HCEC 1CT (cell line): ENCODE measurements at places on chromosomes 12 and 14.
A peak's percentile ranks its signal among the peaks of the same experiment; 100 is the strongest.

- no peak for DNase-seq
Measured at GRCh38 chr12:102376181-102376747, 104.1 kb downstream of the IGF1 start.

GRCh38 chr12:29599381-29599780 lies 101.9 kb upstream of the OVCH1 start:
- DNase-seq = no peak

- no peak for DNase-seq
Measured at GRCh38 chr14:64688031-64688430, 16.2 kb upstream of the PLEKHG3 start.

DNA sequence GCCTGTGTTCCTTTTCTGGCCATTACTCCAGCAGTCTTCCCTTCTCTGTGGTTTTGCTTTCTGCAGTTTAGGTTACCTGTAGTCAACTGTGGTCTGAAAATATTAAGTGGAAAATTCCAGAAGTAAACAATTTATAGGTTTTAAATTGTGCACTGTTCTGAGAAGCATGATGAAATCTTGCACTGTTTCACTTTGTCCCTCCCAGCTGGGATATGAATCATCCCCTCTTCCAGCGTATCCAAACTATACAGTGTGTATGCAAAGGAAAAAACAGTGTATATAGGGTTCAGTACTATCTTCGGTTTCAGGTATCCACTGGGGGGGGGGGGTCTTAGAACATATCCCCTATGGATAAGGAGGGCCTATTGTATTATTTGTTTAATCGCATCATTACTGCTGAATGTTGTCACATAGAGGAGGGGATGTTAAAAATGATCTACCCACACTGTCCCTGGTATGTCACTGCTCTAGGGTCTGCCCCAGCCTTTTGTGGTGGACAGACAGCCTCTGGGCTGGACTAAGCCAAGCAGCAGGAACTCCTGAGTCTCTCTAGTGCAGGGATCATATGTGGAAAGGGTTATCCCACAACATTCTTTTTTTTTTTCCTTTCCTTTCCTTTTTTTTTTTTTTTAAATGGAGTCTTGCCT lies 109.1 kb upstream of the MAX start:
- peak; percentile 73 for DNase-seq

- no peak for DNase-seq
Measured at GRCh38 chr14:63899953-63900352, 47.1 kb downstream of the SYNE2 start.

DNA sequence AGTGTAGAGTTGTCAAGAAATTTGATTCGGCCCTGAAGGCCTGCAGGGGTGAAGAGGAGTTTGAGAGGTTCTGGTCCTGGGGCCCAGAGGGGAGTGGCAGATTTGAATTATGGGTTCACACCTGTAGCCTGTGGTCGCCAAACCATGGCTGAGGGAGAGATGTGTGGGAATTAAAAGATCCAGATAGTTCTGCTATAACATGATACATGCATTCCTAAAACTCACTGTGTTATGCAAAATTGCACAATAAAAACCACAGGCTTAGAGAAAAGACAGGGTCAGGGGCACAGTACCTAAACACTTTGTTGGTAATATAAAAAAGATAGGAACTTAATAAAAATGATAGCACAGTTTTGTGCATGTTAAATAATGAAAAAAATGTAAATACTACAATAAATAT lies 106.2 kb downstream of the TMEM30B start:
- peak; percentile 81 for DNase-seq

- DNase-seq = no peak
Measured at GRCh38 chr12:111406474-111407376, 1.0 kb downstream of the SH2B3 start.

GRCh38 chr12:91344408-91344807 lies 161.8 kb upstream of the DCN start:
- DNase-seq = no peak

GRCh38 chr14:33851366-33851765 lies 99.5 kb downstream of the EGLN3 start:
- no peak for DNase-seq

- peak; percentile 99 for DNase-seq
Measured at GRCh38 chr14:54652188-54652587, 85.3 kb downstream of the SAMD4A start.

GRCh38 chr12:34625116-34625515 lies 602.8 kb downstream of the ALG10 start:
- DNase-seq = peak; percentile 1

- peak; percentile 26 for DNase-seq
Measured at GRCh38 chr12:48454667-48455066, 17.7 kb upstream of the ANP32D start.

- DNase-seq = no peak
Measured at GRCh38 chr12:122028165-122028904, 6.7 kb downstream of the BCL7A start.

GRCh38 chr12:10540776-10541205 lies 35.1 kb downstream of the EIF2S3B start:
- DNase-seq = peak; percentile 71

- no peak for DNase-seq
Measured at GRCh38 chr12:105201299-105201698, 34.7 kb downstream of the APPL2 start.

GRCh38 chr12:89721291-89721987 lies 12.8 kb upstream of the ATP2B1 start:
- DNase-seq = no peak

DNA sequence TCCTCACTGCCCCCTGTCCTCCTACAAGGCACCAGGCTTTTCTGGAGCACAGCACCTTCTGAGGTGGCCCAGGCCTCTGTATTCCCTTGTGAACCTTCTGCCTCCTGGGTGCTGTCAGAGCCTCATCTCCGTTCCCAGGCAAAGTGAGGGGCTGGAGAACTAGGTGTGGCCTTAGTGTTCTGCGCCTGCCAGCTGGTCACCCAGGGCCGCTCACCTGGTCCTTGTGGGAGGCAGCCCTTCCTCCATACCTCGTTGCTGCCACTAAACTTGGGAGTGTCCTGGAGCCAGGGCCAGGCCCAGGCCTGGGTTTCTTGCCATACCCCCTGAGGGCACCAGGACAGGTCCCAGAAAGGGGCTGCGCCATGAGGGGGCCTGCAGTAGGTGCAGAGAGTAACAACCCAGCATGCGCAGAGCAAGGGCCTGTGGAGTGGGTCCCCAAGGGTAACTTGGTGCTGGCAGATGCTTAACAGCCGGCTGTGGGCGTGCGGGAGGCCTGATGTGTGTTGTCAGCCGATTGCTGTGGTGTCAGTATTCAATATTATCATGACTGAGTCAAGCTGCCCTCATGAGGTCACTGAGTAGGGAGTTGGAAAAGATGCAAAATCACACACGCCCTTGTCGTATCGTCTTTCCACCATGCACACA lies 17.1 kb downstream of the OTUB2 start:
- DNase-seq = no peak

DNA sequence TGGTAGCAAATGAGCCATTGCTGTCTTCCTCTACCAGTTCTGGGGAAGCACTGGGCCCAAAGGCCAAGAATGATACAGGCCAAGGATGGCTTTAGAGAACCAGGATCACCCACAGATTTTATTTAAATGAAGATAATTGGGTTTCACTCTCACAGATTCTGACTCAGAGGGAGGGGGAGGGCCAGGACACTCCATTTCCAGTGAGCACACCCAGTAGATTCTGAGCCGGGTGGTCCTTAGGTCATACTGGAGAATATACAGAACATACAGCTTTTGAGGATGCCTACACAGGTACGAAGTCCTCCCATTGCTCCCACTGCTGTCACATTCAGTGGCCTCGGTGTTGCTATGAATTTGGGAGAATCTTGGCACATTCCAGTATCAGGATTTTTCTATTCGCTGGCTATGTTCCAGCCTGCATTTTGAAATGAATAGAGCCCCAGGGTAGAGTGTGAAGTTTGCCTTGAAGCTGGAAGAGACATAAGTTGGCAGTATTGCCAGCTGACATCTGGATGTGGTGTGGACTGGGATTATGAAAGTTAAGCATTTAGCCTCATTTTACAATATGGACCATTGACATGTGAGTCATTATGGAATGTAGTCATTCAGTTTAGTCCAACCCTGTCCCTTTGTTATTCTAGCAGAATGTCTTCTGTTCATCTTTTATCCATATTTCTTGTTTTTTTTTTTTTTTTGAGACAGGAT lies 45.8 kb upstream of the POC1B start:
- peak; percentile 79 for DNase-seq

GRCh38 chr12:53820514-53821306 lies 68.9 kb upstream of the CISTR start:
- peak; percentile 88 for DNase-seq

DNA sequence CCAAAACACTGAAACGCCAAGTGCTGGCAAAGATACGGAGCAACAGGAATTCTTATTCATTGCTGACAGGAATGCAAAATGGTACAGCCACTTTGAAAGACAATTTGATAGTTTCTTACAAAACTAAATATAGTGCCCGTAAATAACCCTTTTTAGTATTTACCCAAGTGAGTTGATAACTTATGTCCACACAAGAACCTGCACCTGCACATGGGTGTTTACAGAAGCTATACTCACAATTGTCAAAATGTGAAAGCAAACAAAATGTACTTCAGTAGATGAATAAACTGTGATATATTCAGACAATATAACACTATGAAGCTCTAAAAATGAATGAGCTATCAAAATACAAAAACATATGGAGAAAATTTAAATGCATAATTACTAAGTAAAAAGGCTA lies 86.6 kb downstream of the ATXN7L3B start:
- no peak for DNase-seq

DNA sequence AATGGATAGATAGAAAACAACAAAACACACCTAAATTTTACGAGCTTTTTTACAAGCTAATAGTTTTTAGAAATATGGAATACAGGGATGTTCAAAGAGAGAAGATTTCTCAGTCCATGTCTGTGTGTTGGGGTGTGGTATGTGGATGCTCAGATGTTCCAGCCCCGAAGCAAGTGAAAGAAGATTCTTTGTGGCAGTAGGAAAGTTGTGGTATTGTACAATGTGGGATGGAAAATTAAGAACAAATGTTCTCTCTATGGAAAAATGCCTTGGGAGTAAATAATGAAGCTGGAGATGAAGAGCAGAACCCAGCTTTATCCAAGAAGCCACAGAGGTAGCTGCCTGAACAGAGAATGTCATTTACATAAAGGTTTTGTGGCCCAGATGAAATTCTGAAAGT lies 150.3 kb upstream of the PRKD1 start:
- no peak for DNase-seq

DNA sequence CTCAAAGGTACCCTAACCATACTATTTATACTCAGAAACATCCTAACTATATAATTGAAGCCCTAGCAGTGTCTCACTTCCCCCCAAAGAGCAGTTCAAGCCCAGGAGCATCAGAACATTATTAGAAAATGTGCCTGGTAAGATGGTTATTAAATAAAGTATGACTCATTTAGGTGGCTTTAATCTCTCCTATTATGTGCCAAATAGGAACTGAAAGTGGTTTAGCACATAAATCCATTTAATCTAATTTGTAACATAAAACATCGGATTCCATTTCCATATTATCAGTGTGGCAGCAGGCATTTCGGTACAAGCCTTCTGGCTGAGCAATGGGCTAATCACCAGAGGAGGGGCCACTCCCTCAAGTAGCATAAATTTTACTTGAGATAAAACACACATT lies 395.2 kb upstream of the TMTC1 start:
- DNase-seq = no peak

DNA sequence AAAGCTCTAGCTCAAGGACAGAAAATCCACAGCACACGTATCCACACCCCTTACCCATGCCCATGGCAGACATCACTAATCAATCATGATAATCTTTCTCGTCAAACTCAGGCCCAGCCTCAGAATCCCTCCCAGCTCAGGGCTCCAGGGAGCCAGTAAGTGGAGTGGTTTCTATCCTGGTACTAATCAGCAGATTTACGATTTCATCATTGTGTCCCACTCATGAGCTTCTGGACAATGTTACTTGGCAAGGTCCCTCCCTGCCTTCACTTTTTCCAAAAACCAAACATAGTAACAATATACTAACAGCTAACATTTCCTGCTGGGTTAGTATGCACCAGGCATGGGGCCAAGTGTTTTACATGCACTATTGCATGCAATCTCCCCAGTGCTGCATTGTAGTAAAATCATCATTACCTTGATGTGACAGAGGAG lies 45.8 kb upstream of the NCOR2 start:
- DNase-seq = peak; percentile 4

- DNase-seq = no peak
Measured at GRCh38 chr12:64656429-64656828, 46.1 kb downstream of the RASSF3 start.

GRCh38 chr12:13740149-13740545 lies 241.3 kb downstream of the GRIN2B start:
- DNase-seq = no peak

GRCh38 chr12:106080041-106080790 lies 58.5 kb downstream of the NUAK1 start:
- peak; percentile 50 for DNase-seq

GRCh38 chr12:19712041-19712440 lies 272.7 kb downstream of the AEBP2 start:
- peak; percentile 84 for DNase-seq

GRCh38 chr14:59428581-59429012 lies 36.6 kb downstream of the GPR135 start:
- peak; percentile 86 for DNase-seq

GRCh38 chr12:12286441-12286840 lies 19.6 kb upstream of the LRP6 start:
- no peak for DNase-seq

DNA sequence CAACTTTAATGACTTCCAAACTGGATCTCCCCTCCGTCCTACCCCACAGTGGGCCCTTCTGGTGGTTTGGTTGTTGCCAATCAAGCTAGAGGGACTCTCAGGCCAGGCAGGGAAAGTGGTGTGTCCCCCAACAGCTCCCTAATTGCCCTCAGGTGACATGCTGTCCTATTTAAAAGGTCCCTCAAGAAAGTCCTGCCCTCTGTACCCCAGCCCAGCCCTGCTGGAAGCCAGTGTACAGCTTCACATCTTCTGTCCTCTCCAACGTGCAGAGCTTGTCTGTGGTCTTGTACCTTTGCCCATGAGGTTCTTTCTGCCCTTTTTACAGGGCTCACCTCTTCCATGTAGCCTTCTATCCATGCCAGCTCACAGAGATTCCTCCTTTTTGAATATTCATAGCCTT lies 4.2 kb downstream of the RIN3 start:
- no peak for DNase-seq

GRCh38 chr12:9707864-9708808 lies 24.8 kb downstream of the CLECL1 start:
- DNase-seq = peak; percentile 53

DNA sequence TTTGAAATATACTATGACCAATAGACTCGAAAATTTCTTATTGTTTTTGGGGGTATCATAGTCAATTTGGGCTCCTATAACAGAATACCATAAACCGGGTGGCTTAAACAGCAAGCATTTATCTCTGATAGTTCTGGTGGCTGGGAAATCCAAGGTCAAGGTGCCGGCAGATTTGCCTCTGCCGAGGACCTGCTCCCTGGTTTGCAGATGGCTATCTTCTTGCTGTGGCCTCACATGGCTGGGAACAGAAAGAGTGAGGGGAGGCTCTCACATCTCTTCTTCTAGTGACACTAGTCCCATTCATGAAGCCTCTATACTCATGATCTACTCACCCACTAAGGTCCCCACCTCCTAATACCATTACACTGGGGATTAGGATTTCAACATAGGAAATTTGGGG lies 70.7 kb downstream of the BORCS5 start:
- no peak for DNase-seq
